ENCODE measurements at places on chromosomes 11 and 22.

DNA sequence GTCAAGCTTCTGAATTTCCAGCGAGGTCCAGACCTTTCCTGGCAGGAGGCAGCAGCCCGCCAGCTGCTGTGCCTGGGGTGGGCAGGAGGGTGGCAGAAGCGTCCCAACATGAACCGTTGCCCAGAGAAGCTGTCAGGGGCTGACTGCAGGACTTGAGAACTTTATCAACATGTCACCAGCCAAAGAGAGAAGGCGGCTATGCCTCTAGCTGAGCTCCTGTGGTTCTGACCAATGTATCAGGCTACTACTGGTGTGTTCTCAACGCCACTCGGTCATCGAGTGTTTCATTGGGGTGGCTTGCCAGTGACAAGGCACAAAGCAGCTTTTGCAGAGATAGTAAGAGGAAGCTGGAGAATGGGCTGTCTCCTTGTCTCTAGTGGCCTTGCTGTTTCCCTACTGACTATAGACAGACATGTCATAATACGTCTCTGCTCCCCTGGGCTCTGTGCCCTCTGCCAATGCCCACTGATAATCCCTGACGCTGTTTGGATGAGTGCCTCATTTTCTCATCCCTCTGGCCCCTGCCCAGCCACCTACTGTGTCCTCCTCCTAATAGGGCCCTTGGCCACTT lies 17.6 kb upstream of the ASCC2 start:
- peak; percentile 56 for DNase-seq

- DNase-seq = no peak
Measured at GRCh38 chr11:12236744-12237101, 126.3 kb downstream of the MICAL2 start.

- DNase-seq = no peak
Measured at GRCh38 chr11:123020968-123021367, 39.3 kb upstream of the BSX start.

DNA sequence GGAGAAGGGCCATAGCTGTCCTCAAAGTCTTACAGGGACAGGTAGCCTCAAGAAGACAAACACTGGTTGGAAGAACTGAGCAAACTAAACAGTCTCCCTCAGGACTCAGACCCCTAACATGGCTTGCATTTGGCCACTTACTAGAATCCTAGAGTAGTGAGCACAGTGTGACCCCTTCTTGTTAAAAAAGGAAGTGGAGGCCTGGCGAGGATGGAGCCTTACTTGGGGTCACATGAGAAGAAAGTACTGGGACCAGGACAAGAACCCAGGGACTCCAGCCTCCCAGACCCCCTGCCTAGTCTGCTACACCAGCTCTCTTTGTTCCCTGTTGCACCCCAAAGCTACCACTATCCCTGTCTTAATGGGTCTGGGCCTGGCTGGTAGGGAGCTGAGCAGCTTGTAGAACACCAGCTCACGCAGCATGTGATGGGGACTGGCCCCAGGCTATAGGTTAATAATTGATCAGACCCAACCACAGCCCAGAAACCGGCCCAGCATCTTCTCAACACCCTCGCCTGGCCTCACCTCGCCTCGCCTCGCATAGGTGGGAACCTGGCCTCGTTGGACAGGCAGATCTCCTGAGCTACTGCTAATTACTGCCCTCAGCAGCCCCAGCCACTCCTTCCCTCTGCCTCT lies 17.6 kb downstream of the DGAT2 start:
- no peak for DNase-seq

- no peak for DNase-seq
Measured at GRCh38 chr11:10927538-10927937, 69.7 kb upstream of the ZBED5 start.

DNA sequence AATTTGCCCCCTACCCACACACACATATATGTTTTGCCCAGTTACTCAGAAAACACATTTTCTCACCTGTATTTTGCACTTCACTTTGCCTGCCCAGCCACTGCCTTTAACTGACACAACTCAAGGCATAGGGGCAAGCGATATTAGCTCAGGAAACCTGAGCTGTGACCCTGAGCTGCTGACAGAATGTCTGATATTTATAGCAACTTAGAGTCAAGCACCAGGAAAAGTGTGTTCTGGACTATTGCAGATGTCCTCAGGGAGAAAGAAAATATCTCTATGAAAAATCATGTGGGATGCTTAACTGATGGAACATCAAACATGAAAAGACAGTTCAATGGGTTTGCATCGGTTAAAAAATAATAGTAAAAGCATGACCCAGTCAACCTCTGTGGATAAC lies 63.9 kb upstream of the SLC35C1 start:
- DNase-seq = no peak

- no peak for DNase-seq
Measured at GRCh38 chr11:69035946-69036340, 12.8 kb upstream of the TPCN2 start.

DNA sequence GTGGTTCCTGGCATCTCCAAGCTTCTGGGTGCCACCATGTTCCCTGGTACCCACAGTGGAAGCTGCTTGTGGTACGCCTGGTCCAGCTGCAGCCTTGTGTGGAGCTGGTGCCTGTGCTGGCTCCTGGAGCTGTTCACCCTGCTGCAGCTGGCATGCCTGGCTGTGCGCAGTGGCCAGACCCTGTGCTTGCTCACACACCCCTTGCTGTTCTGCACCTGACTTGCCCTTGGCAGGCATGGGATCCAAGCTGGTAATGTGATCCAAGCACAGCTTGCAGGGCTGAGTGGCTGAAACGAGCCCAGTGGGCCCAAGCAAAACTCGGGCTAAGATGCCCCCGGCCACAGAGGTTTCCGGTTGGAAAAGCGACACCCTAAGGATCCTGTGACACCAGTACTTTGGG lies 104.7 kb upstream of the CLMP start:
- DNase-seq = no peak

GRCh38 chr11:15579287-15580001 lies 464.7 kb downstream of the INSC start:
- peak; percentile 33 for DNase-seq

DNA sequence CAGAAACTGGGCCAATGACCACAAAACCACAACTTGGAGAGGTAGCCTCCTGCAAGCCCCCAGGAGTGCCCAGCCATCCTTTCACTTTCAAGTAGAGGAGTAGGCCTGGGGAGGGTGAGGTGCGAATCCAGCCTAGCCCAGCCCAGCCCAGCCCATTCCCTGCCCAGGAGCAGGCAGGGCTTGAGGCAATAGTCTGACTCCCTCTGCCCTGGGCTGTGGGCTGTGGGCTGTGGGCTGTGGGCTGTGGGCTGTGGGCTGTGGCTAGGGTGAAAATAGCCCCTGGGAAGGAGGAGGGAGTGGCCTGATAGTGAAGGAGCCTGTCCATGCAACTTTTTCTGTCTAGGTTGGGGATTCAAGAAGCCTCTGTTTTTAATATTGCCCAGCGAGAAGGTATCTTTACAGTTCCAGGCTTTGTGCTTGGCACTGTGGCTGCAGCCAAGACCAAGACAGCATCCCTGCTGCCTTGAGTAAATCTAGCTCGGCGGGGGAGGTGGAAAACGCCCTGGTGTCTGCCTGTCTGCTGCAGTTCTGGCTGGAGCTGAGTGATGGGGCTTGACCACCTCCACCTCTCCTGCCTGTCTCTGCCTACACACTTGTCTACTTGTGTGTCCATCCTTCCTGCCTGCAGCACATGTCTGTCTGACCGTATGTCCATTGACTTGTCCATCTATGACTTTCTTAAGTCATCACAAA lies 40.7 kb downstream of the LMO1 start:
- no peak for DNase-seq

GRCh38 chr22:38034278-38034882 lies 22.8 kb upstream of the PICK1 start:
- DNase-seq = no peak

- DNase-seq = no peak
Measured at GRCh38 chr11:41437006-41437490, 22.4 kb downstream of the LRRC4C start.

GRCh38 chr22:47627556-47628253 lies 865.3 kb downstream of the TBC1D22A start:
- no peak for DNase-seq

DNA sequence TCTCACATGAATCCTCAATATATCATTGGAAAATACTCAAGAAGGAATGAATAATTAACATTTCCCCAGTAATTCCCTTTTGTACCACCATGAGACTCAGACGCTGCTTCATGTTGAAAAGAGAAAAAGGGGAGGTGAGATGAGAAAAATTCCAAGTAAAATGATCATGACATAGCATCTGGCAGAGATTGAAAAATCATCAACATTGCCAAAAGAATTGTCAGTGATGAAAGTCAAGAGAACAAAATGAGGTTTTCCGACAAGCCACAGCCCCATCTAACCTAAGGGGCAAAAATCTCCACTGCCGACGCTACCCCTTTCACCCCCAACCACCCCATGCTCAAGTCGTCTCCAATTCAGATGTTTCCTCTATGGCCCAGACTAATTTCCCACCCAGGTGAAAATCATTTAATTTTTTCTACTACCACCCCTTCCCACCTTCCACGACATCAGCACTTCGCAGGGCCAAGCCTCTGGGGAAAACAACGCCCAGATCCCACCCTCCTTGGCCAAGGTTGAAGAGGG lies 1.2 kb downstream of the RAB6A start:
- no peak for DNase-seq

DNA sequence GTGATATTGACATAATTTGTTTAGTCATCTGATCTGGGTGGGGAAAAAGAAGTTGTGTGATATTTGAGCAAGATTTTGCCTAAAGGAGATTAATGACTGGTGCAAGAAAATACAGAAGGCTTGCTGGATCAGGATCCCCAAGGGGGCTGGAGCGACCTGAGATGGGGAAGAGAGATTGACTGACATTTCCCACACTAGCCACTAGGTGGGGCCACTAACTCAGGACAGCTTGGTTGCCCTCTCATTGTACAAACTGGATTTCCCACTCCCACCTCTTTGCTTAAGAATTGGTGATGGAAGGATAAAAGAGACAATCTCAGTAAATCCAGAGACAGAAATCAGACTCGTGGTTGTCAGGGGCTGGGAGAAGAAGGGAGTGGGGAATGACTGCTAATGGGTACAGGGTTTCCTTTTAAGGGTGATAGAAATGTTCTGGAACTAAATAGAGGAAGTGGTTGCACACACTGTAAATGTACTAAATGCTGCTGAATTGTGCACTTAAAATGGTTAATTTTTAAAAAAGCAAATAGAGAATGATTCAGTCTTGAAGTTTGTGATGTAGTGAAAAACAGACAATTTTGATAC lies 50.7 kb downstream of the CTTN start:
- DNase-seq = no peak

- DNase-seq = no peak
Measured at GRCh38 chr11:65663639-65664200, 1.0 kb upstream of the RELA start.

- no peak for DNase-seq
Measured at GRCh38 chr11:2813141-2813908, 72.2 kb downstream of the CDKN1C start.

DNA sequence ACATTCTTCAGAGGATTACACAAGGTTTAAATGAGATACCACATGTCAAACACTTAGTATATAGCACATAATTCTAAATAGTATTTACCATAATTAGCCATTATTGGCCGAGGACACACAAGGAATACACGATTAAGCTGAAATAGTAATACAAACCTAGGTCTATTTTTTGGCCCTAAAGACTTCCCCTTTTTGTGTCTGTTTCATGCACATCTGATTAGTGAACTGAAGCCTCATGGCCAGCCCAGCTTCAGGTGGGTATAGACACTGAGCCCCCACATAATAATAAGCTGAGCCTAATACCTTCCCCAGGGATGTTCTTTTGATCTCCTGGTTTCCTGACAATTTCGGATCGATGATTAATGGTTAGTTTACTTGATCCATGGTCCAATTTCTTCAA lies 2.1 kb downstream of the GLYATL1B start:
- DNase-seq = no peak

DNA sequence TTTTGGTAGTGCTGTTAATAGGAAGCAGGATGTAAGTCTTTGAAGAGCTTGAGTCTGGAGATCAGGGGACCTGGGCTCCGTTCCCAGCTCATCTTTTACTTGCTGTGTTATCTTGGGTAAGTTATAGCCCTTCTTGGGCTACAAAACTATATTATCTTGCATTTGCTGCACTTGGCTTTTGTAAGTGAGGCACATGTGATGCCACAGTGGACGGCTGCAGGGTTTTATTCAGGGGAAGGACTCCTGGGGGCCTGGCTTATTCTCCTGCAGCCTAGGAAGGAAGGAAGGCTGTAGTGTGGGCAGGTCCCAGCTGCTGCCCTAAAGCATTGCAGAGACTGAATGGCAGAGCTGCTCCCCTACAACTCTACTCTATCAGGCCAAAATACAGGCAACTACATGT lies 6.4 kb downstream of the CD82 start:
- DNase-seq = no peak

- peak; percentile 76 for DNase-seq
Measured at GRCh38 chr22:17085277-17086181, 729 bp downstream of the IL17RA start.

GRCh38 chr11:67633758-67634365 lies 4.1 kb upstream of the NUDT8 start:
- DNase-seq = no peak

DNA sequence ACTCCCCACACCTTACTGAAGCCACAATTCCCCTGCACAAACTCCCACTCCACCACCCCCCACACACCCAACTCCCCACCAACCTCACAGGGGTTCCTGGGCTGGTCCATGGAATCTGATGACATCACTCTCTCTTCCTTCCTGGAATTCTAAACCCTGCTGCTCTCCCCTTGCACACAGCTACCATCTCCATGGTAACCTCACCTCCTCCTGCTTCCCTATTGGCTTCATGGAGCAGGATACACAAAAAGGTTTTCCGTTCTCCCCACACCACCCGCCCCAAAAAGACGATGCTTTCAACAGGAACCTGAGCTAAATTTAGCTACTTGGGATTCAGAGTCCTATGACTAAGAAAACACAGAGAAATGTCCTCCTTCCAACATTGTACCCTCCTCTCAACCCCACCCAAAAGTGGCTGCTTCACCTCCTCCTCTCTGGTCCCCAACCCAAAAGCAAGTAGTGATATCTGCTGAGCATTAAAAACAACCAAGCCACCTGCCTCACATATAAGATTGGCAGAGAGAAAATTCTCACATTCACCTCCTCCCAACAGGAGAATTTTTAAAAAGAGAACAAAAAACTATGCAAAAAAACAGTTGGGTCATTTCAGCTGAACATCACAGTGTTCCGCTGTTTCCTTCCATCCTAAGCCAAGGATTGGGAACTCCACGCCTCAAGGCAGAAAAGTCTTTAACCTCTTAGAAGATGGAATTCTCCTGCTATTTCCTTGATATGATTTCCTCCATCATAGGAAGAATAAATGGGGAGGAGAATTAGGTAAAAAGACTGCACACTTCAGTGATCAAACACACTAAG lies 66.9 kb downstream of the RBFOX2 start:
- DNase-seq = no peak

- no peak for DNase-seq
Measured at GRCh38 chr11:1667121-1667850, 29.7 kb upstream of the KRTAP5-6 start.
